CD4-positive, alpha-beta T cell treated with Interleukin-6 for 4 hours (primary cell): ENCODE measurements at places on chromosomes 4 and X.
A peak's percentile ranks its signal among the peaks of the same experiment; 100 is the strongest.

DNA sequence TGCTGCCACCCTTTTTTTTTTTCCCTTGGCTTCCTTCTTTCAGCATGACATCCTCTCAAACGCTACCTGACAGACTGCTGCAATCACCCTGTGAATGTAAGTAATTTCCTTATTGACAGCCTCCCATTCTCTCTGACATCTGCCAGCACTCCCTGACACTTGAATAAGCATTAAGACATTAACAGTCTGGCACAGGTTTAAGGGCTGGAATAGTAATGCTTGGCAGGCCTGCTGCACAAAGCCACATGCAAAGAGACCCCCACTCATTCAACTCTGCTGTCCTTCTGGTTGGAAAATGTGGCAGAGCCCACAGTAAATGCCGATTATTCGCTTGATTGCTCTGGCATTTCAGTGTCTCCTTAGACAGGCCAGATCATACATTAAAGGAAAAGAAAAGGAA lies 28.1 kb upstream of the RASGEF1B start:
- no peak for DNase-seq

DNA sequence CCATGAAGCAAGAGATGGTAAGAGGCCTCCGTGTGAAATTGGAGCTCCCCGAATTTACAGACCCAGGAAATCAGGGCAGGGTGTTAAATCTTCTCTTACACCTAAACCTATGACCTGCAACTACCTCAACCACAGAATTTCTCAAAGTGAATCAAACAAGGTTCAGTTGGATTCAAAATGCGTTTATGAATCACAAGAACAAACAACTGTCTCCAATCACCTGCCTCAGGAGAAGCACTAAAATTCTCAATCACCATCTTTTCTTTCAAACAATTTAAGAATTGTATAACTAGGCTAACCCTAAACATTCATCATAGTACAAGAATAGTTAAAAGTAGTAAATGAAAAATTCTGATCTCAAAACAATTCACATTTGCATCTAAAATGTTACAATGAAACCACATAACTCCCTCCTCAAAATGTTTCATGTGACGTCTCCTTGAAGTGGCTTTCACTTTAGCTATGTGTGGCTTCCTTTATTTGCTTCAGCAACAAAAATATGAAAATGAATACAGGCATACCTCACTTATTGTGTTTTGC lies 19.2 kb downstream of the PPP3CA start:
- DNase-seq, result peak; percentile 19

GRCh38 chrX:42107495-42108488 lies 184.4 kb upstream of the CASK start:
- no peak for DNase-seq

- no peak for DNase-seq
These were observed 3.2 kb upstream of the UXT start for GRCh38 chrX:47662144-47662657.

DNA sequence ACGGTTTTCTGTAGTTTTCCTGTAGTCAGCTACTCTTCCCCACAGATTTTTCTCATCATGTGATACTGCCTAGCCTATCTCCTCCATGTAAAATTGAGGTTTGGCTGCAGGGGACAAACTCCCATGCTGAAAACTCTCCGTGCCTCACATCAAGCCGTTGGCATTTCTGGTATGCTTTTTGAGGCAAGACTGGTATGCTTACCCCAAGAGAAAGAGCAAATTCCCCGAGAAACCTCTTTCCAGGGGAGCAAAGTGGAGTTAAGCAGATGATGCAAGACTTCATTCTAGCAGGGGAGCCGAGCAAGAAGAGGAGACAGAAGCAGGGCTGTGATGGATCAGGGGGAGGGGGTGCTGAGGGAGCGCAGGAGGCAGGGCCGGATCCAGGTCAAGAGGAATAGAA lies 4.8 kb downstream of the SOWAHD start:
- no peak for DNase-seq

DNA sequence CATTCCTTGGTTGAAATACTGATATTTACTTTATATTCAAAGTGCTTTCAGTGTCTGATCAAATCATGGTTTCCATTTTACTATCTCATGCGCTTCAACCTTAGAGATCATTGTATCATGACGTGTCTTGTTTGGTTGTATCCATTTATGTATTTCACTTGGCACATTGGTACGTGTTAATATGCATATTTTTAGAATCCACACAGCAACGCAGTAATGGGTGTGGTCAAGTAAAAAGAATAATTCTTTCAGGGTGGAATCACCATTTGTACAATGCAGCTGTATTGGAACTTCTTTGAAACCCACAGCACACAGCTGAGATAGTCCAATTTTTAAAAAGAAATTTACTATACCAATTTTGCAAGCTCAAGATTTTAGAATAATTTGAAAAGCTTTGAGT lies 29.1 kb downstream of the VCX start:
- no peak for DNase-seq

- DNase-seq, result peak; percentile 32
These were observed 56.7 kb downstream of the TSPAN5 start for GRCh38 chr4:98601708-98602107.

DNA sequence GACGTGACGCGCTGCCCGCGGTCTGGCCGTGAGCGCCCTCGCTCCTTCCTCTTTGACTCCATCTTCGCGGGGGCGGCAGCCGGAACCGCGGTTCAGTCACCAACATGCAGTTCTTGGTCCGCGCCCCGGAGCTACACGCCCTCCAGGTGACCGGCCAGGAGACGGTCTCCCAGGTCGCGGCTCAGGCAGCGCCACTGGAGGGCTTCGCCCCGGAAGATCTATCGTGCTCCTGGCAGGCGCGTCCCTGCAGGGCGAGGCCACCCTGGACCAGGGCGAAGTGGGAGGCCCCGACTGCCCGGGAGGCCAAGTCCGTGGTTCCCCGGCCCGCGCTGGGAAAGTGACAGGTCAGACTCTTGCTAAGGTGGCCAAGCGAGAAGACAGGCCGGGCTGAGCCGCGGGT lies 2.9 kb downstream of the TRIML2 start:
- peak; percentile 4 for DNase-seq
